NCI-H1048 (cell line): ENCODE measurements at places on chromosomes 3 and 15.

DNA sequence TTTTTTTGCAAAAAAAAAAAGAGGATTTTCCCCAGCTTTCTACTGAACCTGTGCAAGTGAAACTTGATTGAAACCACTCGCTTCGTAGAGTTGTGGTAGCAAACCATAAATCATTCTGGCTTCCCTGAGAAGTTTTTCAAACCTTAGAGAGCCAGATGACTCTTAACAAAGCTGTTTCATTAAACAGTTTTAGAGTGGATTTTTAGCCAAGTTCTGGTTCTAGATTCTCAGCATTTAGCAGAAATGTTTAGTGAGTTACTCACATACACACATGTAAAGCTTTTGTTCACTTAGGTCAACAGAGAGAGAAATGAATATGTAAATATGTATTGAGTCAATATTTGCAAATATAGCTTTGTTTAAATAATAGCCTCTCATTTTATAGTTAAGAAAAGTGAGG is 18.1 kb upstream of the CCR9 start:
- DNase-seq, result no peak

DNA sequence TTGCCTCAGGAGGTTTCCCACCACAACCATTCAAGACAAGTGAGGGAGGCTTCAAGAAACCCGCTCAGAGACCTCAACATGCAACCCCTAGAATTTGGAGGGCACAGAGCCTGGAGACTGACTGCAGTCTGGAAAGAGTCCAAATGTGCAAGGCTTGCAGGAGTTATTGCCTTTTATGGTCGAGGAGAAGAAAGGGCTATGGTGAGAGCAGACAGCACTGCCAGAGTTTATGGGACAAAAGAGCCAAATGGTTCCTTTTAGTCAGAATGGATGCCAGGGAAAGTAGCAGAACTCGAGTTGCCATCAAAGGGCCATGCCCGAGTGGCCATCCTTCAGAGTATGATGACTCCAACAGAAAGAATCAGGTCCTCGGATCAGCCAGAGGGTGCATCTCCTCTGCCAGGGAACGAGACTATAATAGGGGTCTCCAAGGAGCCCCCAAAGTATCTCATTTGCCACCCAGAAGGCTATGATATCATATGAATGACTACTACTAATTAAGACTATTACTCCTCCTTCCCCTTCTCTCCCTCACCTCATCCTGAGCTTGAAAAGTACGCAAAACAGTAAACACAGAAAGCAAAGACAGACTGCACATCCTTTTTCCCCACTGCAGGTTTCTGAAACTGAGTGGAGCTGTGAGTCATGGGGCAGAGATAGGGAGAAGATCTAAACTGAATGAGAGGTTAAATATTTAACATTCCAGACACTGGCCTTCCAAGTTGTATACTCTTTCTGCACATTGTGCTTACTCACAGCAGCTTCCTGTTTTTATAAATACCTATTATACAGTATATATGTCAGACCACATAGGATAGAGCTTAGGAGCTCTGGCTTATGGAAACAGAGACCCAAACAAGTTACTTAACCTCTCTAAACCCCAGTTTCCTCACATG is 33.9 kb upstream of the TMCO5A start:
- DNase-seq, result no peak

GRCh38 chr3:127788451-127788909 is 33.8 kb downstream of the MGLL start:
- no peak for DNase-seq

GRCh38 chr3:126758026-126758425 is 54.0 kb downstream of the CHCHD6 start:
- no peak for DNase-seq

DNA sequence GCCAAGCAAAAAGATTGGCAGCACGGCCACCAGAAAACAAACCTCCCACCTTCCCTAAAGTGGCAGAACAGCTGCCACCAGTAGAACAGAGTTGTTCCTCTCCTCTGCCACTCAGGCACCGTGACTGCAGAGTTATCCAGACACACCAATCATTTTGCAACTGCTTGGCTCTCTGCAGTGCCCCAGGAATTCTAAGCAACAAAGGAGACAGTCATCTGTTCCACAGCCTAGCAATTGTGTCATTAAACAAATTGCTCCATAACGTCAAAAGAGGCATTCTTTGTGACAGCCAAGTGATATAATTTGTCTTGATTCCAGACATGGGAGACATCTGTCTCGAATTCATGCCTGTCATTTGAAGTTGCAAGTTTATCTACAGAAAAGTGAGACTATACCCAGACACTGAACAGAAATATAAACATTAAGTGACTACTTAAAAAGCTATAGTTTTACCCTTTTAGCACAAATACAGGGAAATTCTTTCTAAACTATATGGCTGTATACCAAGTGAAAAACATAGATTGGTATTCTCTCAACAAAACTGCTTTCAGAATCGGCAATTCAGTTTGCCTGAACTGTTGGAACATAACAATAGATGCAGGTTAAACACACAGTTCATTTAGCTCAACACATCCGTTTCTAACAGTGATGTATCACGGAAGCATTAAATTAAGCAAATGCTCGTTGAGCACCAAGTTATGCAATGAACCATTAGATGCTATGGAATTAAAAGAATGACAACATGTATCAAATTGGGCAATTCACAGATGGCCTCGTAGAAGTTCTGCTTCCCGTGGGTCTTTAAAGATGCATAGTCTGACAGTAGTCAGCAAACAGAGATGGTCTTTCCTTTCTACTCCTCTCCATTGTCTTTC is 281.3 kb downstream of the FGF12 start:
- peak; percentile 88 for DNase-seq

DNA sequence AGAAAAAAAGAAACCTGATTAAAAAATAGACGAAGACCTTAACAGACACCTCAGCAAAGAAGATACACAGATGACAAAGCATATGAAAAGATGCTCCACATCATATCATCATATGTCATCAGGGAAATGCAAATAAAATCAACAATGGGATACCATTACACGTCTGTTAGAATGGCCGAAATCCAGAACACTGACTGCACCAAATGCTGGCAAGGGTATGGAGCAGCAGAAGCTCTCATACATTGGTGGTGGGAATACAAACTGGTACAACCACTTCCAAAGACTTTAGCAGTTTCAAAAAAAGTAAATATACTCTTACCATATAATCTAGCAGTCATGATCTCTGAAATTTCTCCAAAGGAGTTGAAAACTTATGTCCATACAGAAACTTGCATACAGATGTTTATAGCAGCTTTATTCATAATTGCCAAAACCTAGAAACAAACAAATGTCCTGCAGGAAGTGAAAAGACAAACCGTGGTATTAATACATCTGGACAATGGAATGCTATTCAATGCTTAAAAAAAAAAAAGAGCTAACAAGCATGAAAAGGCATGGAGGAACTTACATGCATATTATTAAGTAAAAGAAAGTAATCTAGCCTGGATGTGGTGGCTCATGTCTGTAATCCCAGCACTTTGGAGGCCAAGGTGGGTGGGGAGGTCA is 107.4 kb downstream of the HES1 start:
- no peak for DNase-seq
